Tibial nerve (tissue), 4 donors: ENCODE measurements at places on chromosomes 12 and 14. TPM values are rescaled to one million over a fixed set of nuclear protein-coding genes. Genes with fewer than 3 reads are reported as not detected.

DNA sequence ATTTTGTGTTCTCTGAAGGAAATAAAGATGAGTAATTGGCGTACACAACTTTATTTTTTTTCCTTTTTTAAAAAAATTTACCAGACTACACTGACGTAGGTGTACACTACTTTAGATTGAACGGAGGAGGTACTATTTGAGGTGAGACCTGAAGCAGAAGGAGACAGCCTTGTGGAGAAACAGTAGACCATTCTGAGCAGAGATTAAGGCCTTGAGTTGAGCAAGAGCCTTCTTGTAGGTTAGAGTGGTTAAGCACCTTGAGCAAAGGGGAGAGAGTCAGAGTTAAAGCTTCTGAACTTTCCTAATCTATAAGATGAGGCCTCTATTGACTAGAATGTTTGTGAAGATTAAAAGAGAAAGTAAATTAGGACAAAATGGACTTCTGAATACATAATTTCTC, 2.5 kb downstream of the LEMD3 start:
- no peak for DNase-seq

ASIC1 gene
- 4.2 TPM for total RNA-seq

DNA sequence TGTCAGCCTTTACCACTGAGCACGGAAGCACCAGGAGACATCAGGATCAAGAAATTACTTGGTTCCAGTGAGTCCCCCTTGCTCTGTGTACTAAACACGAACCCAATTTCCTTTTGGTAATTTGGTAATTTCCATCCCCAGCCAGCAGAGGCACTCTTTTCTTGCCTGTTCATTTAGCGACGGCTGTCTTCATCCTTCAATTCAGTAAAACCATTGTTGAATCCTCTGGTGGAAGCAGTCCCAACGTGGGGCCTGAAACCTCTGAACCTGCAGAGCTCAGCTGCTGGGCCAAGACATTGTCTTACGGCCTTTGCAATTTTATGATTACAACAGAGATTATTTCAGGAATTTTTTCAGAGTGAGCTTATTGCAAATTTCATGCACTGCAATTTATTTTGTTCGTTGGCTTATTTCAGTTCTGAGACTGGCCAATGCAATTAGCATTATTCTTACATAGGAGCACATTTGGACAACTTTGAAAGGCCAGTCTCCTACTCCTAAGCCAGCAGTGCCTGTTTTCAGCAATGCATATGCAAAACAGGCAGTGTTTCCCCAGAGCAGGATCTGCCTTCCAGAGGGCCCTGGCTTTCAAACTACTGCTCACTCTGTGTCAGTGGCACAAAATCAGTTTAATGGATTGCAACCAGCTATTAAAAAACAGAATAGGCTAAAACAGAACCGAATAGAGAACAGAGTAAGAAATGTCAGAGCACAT, 372.9 kb upstream of the TMEM132C start:
- no peak for DNase-seq

RDH12 gene
- not detected for total RNA-seq

- DNase-seq, result no peak
Observed at GRCh38 chr12:47032644-47033043, 46.8 kb upstream of the PCED1B start.

DNA sequence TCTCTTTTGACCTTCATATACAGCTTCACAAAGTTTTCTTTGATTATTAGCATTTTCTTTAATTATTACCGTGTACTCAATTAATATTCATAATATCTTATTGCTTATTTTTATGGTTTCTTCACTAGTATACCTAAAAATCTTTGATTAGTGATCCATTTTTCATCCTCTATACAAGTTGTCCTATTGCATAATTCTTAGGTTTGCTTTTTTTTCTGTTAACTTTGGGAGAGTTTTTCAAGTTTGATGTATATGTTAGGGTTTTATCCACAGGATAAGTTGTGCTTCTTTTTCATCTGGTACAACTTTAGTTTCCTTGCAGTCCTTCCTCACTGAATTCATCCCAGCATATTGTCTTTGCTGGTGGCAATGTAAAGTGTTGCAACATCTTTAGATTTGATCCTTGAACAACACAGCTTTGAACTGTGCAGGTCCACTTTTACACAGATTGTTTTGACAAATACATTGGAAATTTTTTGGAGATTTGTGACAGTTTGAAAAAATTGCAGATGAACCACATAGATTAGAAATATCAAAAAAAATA, 88.6 kb upstream of the NAV3 start:
- DNase-seq, result no peak

- no peak for DNase-seq
Observed at GRCh38 chr12:45377815-45378214, 161.9 kb downstream of the ANO6 start.

GRCh38 chr14:101046071-101046470, 142.5 kb upstream of the RTL1 start:
- no peak for DNase-seq
